H1 (cell line): ENCODE measurements at places on chromosomes 13 and 19. TPM values are rescaled to one million over a fixed set of nuclear protein-coding genes. Genes with fewer than 3 reads are reported as not detected.

Gene FGF22
- total RNA-seq = 1.7 and 1.9 TPM in 2 replicates

Gene KLK2
- not detected in 2 replicates for total RNA-seq

Gene SERPINE3
- total RNA-seq = 0.15 and 0.34 TPM in 2 replicates

Gene CEACAM19
- 2.7 and 3.1 TPM in 2 replicates for total RNA-seq

Gene CGB8
- 0.46 TPM in 1 of 2 replicates, not detected in the other for total RNA-seq

Gene TUBA3C
- not detected in 2 replicates for total RNA-seq

Gene LILRB2
- not detected in 2 replicates for total RNA-seq

Gene PEG3
- total RNA-seq = not detected in 2 replicates

Gene TMIGD2
- total RNA-seq = 0.38 and 0.41 TPM in 2 replicates

Gene KLK4
- total RNA-seq = 1.3 TPM in 1 of 2 replicates, not detected in the other

Gene ZNF844
- 9.4 and 9.8 TPM in 2 replicates for total RNA-seq

Gene CGB5
- total RNA-seq = 0.63 TPM in 1 of 2 replicates, not detected in the other

Gene CEACAM16
- not detected in 2 replicates for total RNA-seq

Gene CYP4F2
- total RNA-seq = not detected in 2 replicates

Gene TNFSF11
- total RNA-seq = 11.7 and 12.0 TPM in 2 replicates

Gene SNRPA
- 201 and 220 TPM in 2 replicates for total RNA-seq

Gene STARD13
- 2.8 and 2.9 TPM in 2 replicates for total RNA-seq

Gene MAP2K2
- total RNA-seq = 161 and 162 TPM in 2 replicates

Gene TUBB4A
- 21.2 and 30.4 TPM in 2 replicates for total RNA-seq

Gene LILRA1
- total RNA-seq = not detected in 2 replicates

Gene SMIM44
- not detected in 2 replicates for total RNA-seq

Gene DDX49
- total RNA-seq = 41.3 and 52.3 TPM in 2 replicates

Gene IGFL4
- 0.11 TPM in 1 of 2 replicates, not detected in the other for total RNA-seq

Gene FUT2
- total RNA-seq = 5.0 and 7.0 TPM in 2 replicates

Gene NBEA
- total RNA-seq = 19.8 and 21.5 TPM in 2 replicates

Gene GARRE1
- total RNA-seq = 19.4 and 23.1 TPM in 2 replicates

Gene FIZ1
- 17.6 and 18.5 TPM in 2 replicates for total RNA-seq

Gene ZNF443
- total RNA-seq = 7.8 and 9.2 TPM in 2 replicates

Gene B3GNT3
- total RNA-seq = 1.5 and 1.8 TPM in 2 replicates

Gene CBLC
- total RNA-seq = 17.4 and 19.2 TPM in 2 replicates

Gene ARRDC2
- total RNA-seq = 6.2 and 6.9 TPM in 2 replicates

Gene ANKRD24
- 14.1 and 14.5 TPM in 2 replicates for total RNA-seq

Gene OR7D2
- not detected in 2 replicates for total RNA-seq

Gene PRODH2
- not detected in 2 replicates for total RNA-seq

Gene RNF113B
- not detected in 2 replicates for total RNA-seq

Gene MCF2L
- total RNA-seq = 22.9 and 24.4 TPM in 2 replicates

Gene ITGBL1
- not detected in 2 replicates for total RNA-seq

Gene CCDC8
- total RNA-seq = 13.6 and 15.1 TPM in 2 replicates

Gene LENG8
- total RNA-seq = 108 TPM in 2 replicates

Gene ARHGAP33
- total RNA-seq = 25.0 and 25.2 TPM in 2 replicates
